Mesothelial cell of epicardium (in vitro differentiated cells): ENCODE measurements at places on chromosomes 3 and 15. TPM values are rescaled to one million over a fixed set of nuclear protein-coding genes. Genes with fewer than 3 reads are reported as not detected.

DZIP3 gene
- total RNA-seq = 26.9 to 27.2 TPM (median 27.2 TPM) in 3 replicates

CACNA2D2 gene
- total RNA-seq = 9.9 to 10.8 TPM (median 9.9 TPM) in 3 replicates

CSPG4 gene
- 11.3 to 11.8 TPM (median 11.4 TPM) in 3 replicates for total RNA-seq

DNA sequence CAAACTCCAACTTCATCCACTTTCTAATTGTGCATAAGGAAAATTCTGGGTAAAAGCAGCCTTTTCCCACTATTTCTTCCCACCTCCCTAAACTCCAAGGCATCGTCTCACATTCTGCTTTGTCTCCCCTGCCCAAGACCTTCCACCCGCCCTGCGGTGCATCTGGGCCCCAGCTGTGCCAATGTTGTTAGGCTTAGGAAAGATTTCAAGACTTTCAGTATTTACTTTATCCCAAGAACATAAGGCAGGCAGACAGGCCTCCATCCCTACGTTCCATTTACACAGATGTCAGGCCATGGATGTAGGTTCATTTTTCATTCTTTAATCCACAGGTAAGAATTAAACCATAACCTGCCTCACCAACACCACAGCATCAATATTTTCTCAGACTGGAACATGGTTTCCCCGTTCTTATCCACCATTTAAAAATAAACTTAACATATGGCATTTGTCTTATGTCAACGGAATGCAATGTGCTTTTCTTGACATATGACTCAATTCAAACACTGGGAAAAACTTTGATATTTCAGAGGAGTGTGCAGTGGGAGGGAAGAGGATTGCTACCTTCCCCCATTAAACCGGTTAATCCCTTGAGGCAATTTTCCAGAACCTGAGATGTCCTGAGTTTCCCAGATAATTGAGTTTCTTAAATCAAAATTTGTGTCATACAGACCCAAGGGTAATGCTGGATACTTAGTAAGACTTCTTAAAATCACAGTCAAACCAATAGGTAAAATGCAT, 238.0 kb upstream of the LRIG1 start:
- peak overlapping the region; percentile 17 for H3K27ac ChIP-seq
- H3K4me3 ChIP-seq = no peak overlapping the region
- peaks cover under 1% of the 10 kb centered on the region for H3K27me3 ChIP-seq
- peaks cover 19% of the 10 kb centered on the region for H3K4me1 ChIP-seq
- no peaks in the 10 kb centered on the region for H3K36me3 ChIP-seq
- DNase-seq = no peak

DNA sequence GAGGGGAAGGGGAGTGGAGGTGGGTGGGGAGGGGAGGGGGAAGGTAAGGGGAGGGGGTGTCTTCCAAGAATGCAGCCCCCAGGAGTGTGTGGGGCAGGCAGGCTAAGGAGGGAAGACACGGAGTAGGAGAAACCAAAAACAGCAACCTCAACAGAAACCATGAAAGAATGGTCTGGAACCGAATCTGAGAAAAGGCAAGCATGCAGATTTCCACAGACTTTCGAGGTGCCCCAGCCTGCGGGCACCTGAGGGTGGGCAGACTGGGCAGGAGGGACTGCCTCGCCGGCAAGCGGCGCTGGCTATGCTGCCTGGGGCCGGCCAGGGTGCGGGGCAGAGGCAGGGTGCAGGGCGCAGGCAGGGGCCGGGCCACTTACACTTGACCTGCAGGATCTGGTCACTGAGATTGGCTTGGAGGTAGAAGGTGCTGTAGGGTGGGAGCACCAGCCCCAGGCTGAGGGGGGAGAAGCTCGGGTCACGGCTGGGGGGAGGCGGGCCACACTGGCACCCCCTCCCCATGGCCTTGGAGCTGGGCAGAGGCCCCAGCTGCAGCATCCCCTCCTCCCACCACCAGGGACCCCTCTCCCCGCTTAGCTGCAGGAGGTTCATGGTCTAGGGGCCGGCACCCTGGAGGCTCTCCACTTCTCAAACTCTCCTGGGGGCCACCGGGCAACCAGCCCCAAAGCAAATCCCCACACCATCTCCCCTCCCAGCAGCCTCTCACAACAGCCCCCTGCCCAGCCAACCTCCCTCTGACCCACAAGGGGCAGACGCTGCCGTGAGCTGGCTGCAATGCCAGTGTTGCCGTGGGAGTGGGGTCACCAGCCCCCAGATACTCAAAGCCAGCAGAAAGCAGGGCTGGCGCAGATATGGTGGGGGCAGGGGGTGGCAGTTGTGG, 15.3 kb upstream of the TMEM115 start:
- H3K4me1 ChIP-seq = peaks cover 31% of the 10 kb centered on the region
- peaks cover 3% of the 10 kb centered on the region for H3K27me3 ChIP-seq
- no peak overlapping the region for H3K27ac ChIP-seq
- no peak for DNase-seq
- H3K36me3 ChIP-seq = no peaks in the 10 kb centered on the region

DNA sequence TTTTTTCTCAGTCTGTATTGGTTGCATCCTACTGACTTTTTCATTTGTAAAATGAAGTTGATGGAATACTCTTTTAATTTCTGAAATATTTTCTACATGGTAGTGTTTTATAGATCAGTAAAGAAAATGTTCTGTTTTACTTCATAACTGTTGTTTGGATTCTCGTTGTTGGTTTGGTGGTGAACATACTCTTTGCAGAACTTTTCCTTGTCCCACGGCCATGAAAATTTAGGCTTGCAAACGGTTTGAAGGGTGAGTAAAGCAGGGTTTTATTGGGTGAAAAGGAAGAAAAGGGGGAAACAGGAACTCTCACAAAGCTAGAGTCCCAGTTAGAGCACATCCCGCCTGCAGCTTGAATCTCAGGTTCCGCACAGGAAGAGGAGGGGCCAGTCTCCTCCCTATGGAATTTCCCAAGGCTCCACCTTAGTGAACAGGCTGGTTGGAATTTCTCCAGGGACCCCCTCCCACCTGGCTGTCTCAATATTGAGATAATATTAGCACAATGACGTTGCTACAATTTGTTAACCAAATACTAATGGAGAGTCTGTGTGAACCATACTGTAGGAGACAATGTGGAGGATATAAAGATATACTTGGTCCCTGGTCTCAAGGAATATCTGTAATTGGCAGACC, 5.6 kb downstream of the PDCD6IP start:
- H3K27me3 ChIP-seq = no peaks in the 10 kb centered on the region
- H3K4me1 ChIP-seq = peaks cover 18% of the 10 kb centered on the region
- no peak overlapping the region for H3K27ac ChIP-seq
- no peak overlapping the region for H3K4me3 ChIP-seq
- peaks cover 27% of the 10 kb centered on the region for H3K36me3 ChIP-seq
